ENCODE measurements at places on chromosomes 16 and 17.
A peak's percentile ranks its signal among the peaks of the same experiment; 100 is the strongest.

GRCh38 chr17:4796552-4796920 lies 572 bp downstream of the PSMB6 start:
- peak; percentile 84 for DNase-seq

DNA sequence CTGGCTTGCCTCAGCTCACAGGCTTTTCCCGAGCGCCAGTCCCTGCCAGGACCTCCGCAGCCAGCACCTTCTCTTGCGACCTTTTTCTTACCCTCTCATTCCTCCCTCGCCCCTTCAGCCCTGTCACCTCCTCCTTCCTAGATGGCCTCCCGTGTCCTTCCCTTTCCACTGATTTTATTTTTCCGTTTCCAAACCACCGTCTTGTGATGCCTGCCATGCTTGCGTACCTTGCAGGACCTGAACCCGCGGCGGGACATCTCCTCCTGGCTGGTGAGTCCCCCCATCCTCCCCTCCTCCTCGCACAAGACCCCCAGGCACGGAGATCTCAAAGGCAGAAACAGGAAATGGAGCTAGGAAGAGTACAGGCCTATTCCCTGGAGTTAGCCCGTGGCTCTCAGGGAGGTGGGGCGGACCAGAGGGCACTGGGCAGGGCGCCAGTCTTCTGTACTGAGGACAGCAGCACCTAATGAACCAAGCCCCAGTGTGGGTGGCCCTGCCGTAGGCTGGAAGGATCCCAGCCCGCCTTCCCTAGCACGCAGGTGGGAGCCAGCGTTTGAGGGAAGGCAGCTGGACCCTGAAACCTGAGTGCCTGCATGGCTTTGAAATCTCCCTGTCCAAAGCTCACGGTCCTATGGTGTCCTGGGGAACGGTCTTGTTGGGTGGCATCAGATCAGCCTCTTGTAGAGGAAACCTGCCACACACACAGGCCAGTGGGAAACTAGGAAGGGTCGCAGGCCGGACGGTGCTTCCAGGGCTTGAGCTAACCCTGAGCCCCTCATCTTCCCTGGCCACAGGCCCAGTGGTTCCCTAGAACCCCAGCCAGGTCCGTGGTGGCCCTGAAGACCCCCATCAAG lies 612 bp downstream of the CISD3 start:
- DNase-seq, result peak; percentile 82

GRCh38 chr17:43636426-43636825 lies 25.3 kb downstream of the MEOX1 start:
- no peak for DNase-seq

DNA sequence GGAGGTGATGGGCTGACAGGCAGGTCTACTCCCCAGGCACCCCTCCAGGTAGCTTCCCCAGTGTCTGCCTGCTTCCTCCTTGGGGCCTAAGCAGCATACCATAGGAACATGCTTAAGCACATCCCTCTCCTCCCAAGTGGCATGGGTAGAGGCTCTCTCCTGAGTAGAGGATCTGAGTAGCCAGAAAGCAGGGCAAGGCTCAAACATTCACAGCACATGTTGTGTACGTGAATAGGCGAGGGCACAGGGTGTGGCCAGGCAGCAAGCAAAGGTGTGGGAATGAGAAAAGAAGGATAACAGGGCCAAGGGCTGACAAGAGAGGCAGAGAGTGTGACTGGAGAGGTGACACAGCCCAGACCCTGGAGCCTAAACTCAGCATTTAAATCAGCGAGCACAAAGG lies 29.7 kb upstream of the GFOD2 start:
- DNase-seq, result no peak

DNA sequence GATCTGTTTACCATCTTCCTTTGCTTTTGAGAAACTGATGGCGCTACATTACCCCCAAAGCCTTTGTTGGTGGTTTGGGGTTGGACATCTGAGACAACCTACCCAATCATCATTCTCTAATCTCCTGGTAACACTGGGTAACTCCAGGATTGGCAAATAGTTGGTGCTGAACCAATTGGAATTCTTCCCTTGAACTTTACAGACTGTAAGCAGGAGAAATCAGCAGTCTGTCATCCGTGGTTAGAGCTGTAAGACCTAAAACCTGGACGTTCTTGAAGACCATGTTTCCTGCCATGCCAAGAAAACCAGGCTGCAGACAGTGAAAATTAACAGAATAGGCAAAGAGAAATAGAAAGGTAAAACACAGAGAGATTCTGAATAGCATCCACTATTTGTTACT lies 398.8 kb upstream of the SALL1 start:
- DNase-seq, result no peak

Measured in islet precursor cell (in vitro differentiated cells).